ENCODE measurements at places on chromosomes 4 and X.

- DNase-seq: peak; percentile 44
Measured at GRCh38 chr4:183200453-183200852, 101.4 kb downstream of the WWC2 start.

- DNase-seq: no peak
Measured at GRCh38 chr4:93373893-93374860, 454.4 kb upstream of the ATOH1 start.

DNA sequence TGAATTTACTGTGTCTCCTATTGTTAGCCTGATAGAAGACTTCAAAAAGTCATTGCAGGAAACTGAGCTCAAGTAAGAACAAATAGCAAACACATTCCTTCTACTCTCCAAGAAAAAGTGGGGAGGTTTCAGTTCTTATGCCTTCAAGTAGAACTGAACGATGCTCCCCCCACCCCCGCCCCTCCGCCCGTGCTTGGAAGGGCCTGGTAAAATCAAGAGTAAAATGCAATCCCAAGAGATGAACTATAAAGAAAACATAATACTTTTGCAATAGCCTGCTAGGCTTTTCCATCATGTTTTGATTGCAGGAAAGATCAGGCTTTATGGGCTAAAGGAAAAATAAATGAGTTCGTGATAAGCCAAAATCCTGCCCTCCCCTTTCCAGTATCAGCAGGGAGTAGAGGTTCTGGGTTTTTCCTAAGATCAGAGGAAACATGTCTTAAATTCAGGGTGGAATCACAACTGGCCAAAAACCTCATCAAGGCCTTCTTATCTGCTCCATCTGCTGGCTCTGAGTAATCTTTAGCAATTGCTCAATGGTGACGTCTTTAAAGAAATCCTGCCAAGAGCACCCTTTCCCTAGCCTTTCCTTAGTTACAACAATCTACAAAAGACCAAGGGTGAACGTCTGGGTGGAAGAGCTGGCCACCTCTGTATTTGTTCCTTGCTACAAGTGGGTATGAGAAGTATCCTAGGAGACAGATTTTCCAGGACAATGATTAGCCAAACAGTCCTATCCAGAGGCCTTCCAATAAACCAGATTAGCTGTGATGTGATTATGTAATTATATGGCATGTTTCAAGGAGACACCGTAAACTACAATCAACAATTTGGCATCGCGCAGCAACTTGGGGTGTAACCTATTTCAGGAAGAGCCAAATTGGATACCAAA lies 66.3 kb upstream of the FAM9C start:
- peak; percentile 22 for DNase-seq

DNA sequence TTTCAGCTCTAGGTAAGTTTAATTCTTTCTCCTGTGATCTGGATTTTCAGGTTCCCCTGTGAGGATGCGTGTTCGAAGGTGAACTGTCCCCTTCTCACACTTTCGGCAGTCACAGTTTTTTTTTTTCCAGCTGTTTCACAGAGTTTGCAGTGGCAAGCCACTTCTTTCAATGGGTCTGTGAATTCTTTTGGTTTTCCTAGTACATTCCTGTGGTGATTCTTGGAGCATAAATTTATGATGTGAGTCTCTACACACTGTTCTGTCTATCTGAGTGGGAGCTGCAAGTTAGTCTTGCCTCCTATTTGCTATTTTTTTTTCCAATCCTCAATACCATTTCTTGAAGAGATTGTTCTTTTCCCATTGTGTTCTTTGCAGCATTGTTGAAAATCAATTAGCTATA lies 595.5 kb downstream of the RAPGEF2 start:
- no peak for DNase-seq

GRCh38 chr4:69909195-69909594 lies 21.7 kb upstream of the CSN1S1 start:
- no peak for DNase-seq

- DNase-seq: no peak
Measured at GRCh38 chr4:106096454-106096853, 201.2 kb downstream of the NPNT start.

- peak; percentile 79 for DNase-seq
Measured at GRCh38 chr4:82780752-82781231, 17.8 kb downstream of the SCD5 start.

DNA sequence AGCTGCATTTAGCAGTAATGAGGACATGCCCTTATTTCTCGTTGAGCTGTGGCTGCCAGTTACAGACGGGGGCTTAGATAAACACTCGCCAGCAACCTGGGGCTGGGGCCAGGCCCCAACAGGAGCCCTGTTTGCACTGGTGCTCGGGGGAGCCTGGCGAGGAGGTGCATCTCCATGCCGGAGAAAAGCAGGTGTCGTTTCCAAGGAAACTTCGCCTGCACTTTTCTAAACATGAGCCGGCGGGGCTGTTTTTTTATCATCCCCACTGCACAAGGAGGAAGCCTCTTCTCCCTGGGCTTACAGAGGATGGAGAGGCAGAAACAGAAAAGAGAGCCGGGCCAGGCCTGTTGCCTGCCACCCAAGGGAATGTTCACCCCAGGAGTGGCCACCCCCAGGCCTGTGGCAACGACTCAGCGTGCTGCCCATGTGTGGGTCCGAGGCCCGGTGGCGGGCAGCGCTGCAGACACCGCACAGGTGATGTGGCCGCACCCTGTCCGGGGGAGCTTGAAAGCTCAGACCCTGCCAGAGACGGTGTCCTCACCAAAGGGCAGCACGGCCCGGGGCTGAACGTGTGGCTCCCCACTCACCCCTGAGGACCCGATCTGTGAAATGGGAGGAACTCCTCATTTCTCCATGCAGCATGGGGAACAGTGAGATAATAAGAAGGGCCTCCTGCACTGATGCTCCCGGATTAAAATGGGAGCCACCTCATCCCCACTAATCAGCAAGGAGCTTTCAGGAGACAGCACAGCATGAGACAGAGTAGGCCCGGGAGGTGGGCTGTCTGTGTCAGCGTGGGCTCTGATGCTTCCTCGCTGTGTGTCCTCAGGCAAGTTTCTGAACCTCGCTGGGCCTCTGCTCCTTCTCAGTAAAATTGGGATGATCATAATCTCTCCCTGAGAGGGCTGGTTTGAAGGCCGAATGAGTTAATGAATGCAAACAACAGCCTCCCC lies 33.8 kb upstream of the ADRA2C start:
- no peak for DNase-seq

DNA sequence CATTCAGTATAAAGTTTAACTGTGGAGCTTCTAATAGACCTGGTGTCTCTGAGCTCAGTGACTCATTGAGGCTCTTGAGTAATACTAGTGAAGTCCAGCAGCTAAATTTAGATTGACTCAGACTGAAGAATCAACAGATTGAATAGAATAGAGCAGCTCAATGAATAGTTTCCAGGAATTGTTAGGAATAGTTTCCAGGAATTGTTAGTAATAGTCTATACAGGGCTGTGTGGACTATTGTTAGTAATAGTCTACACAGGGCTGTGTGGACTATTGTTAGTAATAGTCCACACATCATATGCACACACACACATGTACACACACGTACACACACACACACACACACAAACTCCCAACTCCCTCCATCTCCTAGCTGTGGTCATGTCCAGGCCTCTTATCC lies 3.0 kb downstream of the GIMD1 start:
- DNase-seq: no peak

- no peak for DNase-seq
Measured at GRCh38 chr4:139887962-139888735, 222.5 kb downstream of the MGST2 start.

Data from midbrain (tissue), 1 donor.